ENCODE measurements at places on chromosomes 5 and 9.
A peak's percentile ranks its signal among the peaks of the same experiment; 100 is the strongest.

DNA sequence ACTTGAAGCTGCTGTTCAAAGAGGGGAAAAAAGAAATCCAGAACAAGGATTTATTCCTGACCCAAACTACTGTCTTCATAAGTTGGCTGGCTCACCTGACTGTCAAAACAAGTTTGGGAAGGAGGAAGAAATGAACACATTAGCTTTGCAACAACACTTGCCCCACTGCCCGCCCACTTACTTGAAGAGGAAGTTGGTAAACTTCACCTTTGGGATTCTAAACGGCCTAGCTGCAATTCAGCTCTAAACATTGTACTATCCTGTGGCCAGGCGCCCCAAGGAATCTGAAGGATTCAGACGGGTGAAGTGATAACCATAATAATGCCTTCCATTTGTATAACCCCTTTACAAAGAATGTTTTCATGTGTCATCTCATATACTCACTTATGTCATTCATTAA, 199.4 kb downstream of the ARRDC3 start:
- ATAC-seq = no peak

DNA sequence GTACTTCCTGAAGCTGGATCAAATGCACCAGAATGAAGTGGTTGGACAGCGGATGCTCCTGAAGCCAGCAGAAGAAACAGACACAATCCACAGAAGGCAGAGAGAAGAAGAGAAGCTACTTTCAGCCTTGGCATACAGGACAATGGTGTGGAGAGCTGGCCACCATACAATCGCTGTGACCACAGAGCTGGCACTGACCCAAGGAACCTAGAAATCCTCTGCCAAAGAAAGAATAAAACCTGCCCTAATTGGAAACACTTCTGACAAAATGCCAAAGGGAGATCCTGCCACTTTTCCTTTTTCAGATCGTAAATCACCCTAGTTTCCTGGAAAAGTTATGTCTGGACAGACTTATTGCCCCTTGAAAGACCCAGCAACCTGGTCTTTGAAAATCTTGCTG, 77.8 kb downstream of the BAAT start:
- no peak for ATAC-seq

GRCh38 chr5:80754900-80755299, 100.1 kb upstream of the DHFR start:
- ATAC-seq = peak; percentile 70

DNA sequence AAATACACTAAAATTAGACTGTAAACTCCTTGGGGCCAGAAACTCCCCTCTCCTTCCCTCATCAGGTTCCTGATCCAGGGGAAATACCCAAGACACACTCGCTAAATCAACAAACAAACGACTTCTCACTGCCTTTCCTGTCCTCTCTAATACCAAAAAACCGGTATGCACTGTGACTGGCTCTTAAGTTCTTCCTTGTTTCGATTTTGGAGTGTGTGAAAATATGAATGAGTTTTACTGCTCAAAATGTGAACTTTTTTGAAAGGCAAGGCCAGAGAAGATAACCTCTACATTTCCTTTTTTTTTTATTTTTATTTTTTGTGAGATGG, 81.1 kb upstream of the EPB41L4B start:
- ATAC-seq = no peak

DNA sequence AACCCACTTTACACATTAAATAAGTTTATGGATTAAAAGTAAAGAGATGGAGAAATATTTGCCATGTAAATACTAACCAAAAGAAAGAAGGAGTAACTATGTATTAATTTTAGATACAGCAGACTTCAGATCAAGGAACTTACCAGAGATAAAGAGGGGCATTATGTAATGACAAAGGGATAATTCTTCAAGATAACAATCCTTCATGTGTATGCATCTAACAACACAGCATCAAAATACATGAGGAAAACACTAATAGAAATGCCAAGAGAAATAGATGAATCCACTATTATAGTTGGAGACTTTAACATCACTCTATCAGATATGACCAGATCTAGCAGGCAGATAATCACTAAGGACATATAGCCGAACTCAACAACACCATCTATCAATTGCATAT, 149.8 kb upstream of the ANKRD55 start:
- ATAC-seq = no peak

DNA sequence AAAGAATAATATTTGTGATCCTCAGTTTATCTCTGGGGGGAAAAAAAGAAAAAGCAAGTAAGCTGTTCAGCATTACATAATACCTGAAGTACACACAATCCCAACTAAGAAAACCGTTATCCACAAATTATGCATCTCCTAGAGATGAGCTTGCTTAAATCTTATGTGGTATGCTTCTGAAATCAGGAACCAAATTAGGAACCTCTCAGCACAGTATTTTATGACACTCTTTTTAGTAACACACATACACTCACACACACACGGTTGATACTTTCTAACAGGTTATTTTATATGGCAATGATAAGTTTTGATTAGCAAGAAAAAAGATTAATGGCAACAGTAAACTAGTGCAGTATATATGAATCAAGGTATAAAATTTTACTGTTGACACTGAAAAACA, 1.2 kb upstream of the ZNF510 start:
- ATAC-seq = no peak

- ATAC-seq = no peak
These were observed 4.2 kb downstream of the CARD19 start for GRCh38 chr9:93100276-93100636.

DNA sequence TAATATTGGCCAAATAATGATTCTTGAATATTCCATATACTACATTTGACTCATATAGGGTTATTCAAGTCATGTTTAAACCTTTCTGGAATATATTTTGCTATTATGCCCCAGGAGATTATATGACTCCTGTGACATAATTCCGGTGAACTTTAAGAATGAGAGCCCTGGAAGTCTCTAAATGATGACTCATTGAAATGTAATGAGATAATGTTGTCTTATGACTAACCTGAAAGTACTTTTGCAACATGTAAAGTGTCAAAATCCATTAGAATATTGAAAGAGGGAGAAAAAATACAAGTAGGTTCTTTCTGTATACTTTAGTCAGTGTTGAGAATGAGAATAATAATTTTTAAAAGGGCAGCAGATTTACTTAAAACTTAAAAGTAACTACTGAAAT, 830.4 kb downstream of the MAT2B start:
- ATAC-seq = no peak

DNA sequence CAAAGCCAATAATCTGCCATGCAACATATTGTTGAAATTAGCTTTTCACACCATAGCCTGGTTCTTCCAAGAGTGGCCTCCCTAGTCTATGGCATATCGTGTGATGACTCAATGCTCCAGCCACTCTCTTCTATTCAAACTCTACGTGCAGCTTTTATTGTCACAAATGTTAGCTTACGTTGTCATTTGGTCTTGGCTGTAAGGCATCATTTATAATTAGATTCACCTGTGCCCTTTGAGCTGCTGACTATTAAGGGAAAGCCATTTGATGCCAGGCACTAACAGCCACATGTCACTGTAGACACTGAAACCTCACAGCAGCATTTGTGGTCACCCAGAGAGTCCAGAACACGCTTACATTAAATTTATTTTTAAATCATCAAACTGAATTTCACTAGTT, 66.8 kb downstream of the APBA1 start:
- no peak for ATAC-seq

GRCh38 chr9:23492126-23493002, 333.7 kb downstream of the ELAVL2 start:
- no peak for ATAC-seq

GRCh38 chr9:33453286-33453860, 6.0 kb upstream of the AQP3 start:
- peak; percentile 51 for ATAC-seq

DNA sequence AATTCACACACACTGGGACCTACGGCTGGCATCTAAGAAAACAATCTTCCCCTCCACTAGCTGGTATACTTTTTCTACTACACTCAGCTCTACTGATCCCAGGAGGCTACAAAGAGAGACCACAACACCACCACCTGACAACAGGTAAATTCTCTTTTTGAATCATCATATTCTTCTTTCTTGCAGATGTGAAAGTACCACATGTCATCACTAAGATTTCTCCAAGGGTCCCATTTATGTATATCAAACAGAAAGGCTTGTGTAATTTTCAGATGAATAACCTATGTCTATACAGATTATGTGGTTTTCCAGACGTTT, 25.1 kb downstream of the PUM3 start:
- ATAC-seq = no peak

GRCh38 chr9:22528485-22528884, 81.9 kb downstream of the DMRTA1 start:
- ATAC-seq = no peak

- ATAC-seq = no peak
These were observed 1.4 kb downstream of the RASGEF1C start for GRCh38 chr5:180207593-180207992.

DNA sequence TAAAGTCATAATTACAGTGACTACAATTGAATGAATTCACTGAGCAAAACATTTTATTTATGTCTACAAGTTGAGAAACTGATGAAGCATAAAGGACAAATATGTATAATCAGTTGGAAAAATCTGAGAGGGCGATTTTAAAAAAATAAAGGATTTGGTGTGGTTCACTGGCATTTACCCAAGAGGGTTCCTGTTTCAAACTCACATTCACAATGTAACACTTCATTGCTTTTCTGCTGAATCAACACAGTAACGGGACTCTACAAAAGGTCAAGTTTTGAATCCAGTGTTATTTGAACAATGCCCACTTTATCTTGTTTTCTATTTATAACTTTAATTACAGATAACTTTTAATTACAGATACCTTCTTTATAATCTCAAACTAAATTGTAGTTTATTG, 138.6 kb downstream of the NUDT12 start:
- ATAC-seq = no peak

DNA sequence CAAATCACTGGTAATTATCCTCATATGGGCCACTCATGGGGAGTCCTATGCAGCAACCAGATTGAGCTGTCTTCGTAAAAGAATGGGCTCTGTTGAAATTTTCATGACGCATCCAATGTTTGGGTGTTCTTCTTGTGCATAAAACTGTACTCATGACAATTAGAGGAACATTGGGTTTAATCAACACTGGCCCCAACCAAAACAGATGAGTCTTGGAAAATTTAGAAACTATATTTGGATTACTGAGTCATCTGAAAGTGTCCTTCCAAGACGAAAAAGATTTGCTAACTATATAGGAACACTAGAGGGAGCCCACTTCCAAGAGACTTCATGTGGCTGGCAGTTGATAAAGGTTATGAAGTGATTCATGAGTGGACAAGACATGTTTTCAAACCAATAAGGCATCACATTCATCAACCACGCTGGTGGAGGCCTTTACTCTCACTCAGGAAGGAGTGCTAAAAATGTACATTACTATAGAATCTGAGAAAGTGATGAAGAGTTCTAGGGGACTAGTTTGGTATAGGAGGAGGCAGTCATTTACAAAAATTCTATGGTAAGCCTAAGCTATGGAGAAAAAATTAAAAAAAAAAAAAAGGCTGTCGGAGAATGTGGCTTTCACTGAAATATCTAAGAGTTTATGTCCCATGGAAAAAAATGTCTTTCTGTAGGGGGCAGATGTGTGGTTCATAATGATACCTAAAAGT, 313.5 kb downstream of the PRDM9 start:
- no peak for ATAC-seq

DNA sequence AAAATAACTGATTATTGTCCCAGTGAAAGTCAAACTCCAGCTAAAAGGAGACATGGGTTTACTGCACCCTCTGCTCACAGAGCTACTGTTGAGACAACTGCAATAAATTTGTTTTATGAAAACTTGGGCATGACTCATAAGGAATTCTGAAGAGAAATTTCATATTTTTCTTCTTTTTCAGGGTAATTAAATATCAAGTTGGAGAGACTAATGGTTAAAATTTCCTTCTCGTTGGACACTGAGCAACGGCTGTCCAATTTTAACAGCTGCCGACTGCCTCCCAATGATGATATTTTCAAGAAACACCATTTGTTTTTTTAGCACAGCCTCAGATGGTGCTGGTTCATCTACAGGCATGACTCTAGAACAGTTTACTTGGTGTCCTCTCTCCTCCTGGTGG, 259.2 kb upstream of the RGMB start:
- no peak for ATAC-seq

- ATAC-seq = no peak
These were observed 6.3 kb upstream of the CSNK1G3 start for GRCh38 chr5:123505633-123506032.

DNA sequence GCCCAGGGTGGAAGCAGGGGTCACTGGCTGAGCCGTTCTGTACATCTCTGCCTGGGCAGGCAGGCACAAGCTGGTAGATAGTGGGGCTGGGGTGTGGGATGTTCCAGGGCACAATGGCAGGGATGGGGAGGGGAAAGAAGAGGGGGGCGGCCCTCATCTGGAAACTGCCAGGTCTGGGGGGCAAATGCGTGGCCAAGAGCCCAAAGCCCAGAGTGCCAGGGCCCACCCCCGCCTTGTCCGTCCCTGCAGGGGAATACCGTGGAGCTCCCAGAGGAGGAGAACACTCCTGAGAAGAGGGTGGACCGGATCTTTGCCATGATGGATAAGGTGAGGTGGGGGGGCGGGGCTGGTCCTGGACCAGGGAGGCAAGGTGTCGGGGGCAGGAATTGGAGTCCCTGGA, 42.7 kb upstream of the HMCN2 start:
- ATAC-seq = no peak

DNA sequence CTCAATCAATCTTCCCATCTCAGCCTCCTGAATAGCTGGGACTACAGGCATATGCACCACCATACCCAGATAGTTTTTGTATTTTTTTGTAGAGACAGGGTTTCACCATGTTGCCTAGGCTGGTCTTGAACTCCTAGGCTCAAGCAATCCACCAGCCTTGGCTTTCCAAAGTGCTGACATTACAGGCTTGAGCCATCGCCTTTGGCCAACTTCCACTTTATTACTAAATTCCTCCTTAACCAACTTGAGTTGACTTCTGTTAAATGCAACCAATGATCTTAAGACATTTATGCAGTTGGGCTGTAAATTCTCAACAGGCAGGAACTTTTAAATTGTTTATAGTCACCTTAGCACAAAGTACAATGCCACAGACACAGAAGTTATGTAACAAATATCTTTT, 2.8 kb downstream of the LARS1 start:
- ATAC-seq = no peak

DNA sequence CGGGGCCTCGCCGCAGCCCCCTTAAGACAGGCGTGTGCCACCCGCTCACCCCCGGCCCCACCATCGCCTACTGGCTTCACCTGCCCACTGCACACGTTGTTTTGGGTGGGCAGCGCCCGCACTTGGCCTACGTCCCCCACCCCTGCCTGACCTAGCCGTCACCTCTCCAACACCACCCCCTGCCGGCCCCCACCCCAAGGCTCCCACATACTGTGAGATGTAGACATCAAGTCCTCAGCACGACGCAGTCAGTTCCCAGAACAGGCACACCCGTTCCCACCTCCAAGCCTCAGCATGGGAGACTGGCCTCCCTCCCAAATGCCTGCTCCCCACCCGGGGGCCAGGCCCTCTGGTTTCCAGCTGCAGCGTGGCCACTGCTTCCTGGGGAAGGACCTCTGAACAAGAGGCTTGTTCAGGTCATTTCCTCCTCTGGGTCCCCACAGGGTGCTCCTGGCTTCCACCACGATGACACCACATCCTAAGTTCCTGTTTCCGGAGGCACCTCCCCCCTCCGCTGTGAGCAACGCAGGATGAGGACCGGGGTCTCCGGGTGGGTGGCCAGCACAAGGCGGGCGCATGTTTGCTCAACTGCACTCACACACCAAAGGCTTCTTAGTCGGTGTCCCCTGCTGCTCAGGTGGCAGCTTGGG, 11.3 kb downstream of the DBN1 start:
- no peak for ATAC-seq

- no peak for ATAC-seq
These were observed 73.3 kb downstream of the DPYSL3 start for GRCh38 chr5:147436596-147436995.

GRCh38 chr9:121945281-121945680, 147.8 kb downstream of the TTLL11 start:
- ATAC-seq = no peak

- ATAC-seq = no peak
These were observed 43.7 kb upstream of the SHOC1 start for GRCh38 chr9:111838439-111838838.

Measured in activated T-helper 17 cell treated with anti-CD3 and anti-CD28 coated beads, Interleukin-2, amount 50 U/mL, for 72 hours (primary cell).